ENCODE measurements at places on chromosomes 12 and 14.

DNA sequence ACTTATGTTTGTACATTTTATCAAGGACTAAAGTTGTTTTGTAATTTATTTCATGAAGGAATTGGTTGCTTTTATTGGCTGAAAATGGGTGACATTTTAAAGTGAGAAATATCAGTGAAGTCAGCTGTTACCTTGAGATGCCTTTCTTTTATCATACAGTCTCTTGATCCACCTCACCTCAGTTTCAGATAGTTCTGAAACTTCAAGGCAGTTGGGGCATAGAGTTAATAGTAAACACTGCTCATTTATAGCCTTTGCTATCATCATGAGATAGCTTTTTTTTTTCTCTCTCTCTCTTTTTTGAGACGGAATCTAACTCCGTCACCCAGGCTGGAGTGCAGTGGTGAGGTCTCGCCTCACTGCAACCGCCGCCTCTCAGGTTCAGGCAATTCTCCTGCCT lies 76.7 kb downstream of the MON2 start:
- DNase-seq, result no peak

GRCh38 chr14:88040146-88040545 lies 35.2 kb downstream of the GPR65 start:
- no peak for DNase-seq

- no peak for DNase-seq
Measured at GRCh38 chr12:117093918-117094630, 5.1 kb downstream of the TESC start.

- no peak for DNase-seq
Measured at GRCh38 chr12:9906873-9907272, 25.3 kb downstream of the CLEC2A start.

DNA sequence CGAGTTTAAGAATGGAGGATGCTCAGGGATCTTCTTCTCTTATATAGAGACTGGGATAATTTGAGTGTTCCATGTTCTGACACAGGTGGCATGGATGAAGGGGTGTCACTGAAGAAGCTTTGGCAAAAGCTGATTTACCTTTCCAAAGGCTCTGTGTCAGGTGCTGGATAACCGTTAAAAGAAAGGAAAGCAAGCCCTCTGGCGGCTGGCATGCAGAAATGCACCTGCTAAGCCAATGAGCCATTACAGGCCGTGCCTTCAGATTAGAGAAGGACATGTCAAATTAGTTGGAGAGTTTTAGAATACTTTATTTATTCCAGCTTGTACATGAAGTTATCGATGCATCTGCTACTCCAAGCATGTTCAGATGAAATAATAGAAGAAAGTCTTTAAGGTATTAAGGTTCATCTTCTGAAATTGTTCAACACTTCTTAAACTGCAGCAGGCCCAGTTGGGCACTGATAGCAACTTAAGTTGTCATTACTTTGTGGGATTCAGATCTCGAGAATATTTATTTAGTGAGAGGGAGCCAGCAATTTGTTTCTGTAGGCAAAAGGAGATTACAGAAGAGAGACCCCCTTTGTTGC lies 678.2 kb downstream of the NRXN3 start:
- DNase-seq, result no peak

DNA sequence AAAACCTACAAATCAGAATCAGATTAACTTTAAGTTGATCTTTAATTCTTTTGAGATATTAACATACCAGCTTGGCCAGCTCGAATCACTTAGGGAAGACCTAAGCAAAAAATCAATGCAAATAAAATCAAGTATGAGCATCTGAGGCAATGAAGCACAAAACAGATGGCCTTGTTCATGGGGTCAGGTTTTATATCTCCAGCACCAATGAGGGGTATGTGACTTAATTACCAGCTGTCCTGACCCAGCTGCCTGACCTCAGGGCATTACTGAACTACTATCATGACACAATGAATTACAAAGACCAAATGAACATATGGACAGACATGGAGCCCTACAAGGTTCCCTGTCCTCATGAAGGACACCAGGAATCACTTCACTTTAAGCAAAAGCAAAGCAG lies 70.5 kb downstream of the FGD6 start:
- DNase-seq, result no peak

- no peak for DNase-seq
Measured at GRCh38 chr14:58717211-58717610, 79.4 kb downstream of the DACT1 start.

DNA sequence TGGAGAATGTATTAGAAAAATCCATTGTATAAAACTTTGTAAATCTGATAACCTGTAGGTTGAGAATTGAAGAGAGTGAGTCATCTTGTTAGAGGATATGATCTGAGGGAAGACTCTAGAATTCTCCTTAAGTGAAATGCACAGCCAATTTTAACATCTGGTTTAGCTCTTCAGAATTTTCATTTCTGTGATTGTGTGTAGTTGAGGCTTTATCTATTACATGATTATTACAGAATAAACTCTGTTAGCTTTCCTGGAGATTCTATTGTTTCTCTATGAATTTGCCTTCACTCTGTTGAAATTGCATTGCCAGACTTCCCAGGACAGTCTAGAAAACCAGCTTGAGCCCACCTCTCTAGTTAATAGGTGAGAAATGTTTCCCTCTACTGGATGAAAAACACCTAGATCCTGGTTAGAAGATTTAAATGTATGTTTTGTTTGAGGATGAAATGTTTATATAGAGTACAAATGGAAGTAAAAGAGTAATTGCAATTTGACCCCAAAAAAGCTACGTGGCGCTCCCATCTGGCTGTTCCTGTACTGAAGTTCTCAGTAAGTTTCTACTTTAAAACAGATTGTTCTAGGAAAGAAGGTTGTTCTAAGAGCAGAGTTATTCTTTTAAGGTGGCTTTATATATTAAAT lies 2.9 kb downstream of the NUDT4 start:
- DNase-seq, result no peak

DNA sequence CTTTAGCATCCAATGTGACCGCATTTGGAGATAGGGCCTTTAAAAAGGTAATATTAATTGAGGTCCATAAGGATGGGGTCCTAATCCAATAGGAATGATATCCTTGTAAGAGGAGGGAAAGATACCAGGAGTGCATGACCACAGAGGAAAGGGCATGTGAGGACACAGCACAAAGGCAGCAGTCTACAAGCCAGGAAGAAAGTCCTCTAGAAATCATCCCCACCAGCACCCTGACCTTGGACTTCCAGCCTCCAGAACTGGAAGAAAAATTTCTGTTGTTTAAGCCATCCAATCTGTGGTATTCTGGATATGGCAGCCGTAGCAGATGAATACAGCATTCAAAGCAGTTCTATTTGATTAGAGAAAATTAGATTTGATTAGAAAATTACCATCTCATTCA lies 145.4 kb downstream of the STXBP6 start:
- no peak for DNase-seq

- DNase-seq, result no peak
Measured at GRCh38 chr12:110256780-110257431, 24.1 kb upstream of the ATP2A2 start.

GRCh38 chr14:73250781-73251500 lies 13.6 kb downstream of the PAPLN start:
- DNase-seq, result no peak

DNA sequence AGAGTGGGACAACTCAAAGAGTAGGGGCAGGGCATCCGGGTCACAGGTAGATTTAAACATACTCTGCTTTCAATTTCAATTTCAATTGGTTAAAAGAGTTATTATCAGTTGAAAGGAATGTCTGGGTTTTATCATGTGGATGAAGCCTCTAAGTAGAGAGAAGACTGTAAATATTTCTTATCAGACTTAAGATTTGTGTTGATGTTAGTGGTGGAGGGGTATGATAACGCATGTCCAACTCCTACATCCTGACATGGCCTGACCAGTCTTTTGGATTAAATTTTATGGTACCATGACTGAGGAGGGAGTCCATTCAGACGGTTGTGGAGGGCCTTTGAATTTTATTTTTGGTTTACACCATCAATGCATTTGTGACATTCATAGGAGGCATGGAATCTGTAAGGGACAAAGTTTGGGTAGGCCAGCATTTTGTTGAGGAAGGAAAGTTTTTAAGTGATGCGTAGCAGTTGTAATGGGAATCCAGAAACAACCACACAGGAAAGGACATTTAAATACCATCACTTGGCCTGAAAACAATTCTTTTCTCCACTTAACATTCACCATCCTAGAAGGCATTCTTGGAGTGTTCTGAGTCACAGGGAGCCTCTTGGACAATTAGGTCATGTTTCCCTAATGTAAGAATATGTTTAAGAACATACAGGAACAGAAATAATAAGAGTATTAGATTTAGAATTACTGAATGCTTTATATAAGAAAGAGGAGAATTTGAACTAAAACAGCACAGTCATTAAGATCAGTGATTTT lies 371.9 kb downstream of the ATP23 start:
- DNase-seq, result no peak

DNA sequence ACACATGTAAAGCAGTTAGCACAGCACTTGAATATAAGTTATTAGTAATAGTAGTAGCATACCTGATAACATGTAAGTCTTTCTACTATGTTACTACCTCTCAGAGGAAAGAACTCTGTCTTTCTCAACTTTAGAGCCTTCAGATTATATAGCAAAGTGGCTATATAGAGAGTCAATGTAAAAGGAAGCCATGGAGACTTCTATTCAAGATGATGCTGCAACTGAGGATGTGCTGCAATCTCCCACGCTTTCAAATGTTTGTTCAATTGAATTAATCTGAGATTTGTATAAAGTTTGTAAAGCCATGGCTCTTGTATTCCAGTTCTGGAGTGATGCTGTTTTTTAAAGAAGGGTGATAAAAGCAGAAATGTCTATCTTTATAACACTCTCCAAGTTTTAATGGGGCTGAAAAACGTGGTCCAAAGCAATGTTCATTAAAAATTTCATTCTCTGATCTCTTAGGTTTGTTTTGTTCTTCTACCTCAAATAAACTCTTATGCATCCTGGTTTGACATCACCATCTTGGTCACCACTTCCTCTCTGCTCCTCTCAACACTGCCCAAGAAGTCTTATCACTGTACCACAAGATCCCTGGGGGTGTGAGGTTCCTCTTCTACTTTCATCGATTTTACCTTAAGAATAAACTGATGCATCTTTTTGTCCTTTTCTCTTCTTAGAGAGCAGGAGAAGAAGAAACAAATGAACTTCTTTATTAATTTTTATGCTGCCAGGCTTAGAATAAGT lies 40.6 kb downstream of the C12orf42 start:
- DNase-seq, result no peak

- DNase-seq, result no peak
Measured at GRCh38 chr12:120687578-120688289, 785 bp downstream of the MLEC start.

- DNase-seq, result no peak
Measured at GRCh38 chr12:132163041-132163910, 19.0 kb downstream of the NOC4L start.

DNA sequence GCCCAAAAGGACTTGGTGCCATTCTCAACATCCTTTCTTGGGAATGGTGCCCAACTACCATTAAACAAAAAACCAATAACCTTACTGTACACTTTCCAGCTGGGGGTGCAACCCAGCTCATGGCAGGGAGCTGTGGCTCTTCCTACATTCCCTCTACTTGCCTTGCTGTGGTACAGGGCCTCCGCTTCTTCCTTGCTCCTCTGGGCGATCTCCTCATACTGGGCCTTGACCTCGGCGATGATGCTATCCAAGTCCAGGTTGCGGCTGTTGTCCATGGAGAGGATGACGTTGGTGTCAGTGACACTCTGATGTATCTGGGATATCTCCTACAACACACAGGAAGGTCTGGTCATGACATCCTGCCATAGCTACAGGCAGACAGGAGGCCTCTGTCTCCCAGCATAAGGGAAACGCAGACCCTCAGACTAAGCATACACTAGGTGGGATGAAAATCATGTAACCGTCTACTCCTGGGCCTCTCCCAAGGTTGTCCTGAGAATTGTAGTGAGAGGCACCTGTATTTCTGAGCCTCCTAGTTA lies 3.9 kb downstream of the KRT2 start:
- DNase-seq, result no peak

- no peak for DNase-seq
Measured at GRCh38 chr12:128709660-128710059, 114.1 kb downstream of the SLC15A4 start.

DNA sequence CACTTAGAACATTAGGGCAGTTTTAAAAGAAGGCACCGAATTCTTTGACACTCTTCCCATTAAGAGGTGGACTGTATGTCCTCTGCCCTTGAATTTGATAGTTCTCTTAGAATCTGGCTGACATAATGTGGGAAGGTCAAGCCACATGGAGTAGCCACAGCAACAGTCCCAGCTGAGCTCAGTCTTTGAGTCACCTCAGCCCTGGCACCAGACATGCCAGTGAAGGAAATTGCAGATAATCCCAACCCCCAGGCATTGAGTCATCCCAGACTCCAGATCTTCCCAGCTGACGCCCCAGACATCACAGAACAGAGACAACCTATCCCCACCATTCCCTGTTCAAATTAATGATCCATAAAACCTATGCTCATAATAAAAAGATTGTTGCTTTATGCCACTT lies 83.4 kb downstream of the GTF2A1 start:
- DNase-seq, result no peak

- no peak for DNase-seq
Measured at GRCh38 chr14:34926552-34926951, 51.4 kb upstream of the BAZ1A start.

DNA sequence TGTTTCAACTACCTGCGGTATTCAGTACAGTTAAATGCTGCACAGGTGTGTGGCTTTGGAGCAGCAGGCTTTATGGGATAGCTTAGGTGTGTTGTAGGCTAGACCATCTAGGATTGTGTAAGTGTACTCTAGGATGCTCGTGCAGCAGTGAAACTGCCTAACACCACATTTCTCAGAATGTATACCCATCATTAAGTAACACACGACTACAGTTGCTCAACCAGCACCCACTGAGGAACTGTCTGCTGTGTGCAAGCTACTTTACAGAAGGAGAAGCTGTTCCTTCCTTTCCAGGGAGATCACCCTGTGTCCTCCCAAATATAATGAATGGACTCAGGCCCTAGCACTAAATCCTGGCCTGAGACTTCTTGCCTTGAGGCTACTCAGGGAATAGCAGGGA lies 94.8 kb downstream of the SLC24A4 start:
- DNase-seq, result no peak

DNA sequence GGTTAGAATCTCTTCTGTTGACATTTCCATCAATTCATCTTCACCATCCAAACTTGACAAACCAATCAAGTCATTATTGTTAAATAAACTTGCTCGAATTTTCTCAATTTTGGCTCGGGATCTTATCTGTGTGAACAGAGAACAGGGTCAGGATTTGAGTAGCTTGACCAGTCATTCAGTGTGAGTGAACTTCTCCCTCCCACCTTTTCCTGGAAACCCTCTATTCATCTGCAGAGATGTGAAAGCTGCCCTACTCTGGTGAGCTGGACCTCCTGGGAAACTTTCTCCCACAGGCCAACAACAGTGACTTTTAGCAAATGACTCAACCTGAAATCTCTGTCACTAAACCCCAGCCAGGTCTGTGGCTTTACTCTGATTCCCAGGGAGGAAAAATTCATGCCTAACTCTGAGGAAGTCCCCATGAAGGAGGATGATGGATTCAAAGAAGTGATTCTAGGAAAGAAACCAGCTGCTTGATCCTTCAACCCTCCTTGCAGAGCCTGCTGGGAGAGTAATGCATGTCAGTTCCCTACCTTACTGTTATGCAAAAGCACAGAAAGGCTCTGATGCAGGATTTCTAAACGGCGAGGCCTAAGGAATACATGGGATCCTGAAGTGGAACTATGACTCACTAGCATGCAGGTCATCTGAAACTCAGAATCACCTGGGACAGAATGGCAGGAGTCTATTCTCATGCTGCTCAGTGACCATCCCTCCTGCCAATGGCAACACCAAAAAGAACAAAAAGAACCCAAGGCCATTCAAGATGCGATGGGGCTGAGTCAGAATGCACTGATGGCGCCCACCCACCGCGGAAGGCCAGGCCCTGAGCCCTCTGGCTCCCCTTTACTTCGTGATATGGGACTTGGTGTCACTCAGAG lies 58.0 kb downstream of the TRAFD1 start:
- no peak for DNase-seq

GRCh38 chr14:105890474-105891220 lies 364.3 kb downstream of the TMEM121 start:
- no peak for DNase-seq
